ENCODE measurements at places on chromosomes 7 and 10.
A peak's percentile ranks its signal among the peaks of the same experiment; 100 is the strongest.

DNA sequence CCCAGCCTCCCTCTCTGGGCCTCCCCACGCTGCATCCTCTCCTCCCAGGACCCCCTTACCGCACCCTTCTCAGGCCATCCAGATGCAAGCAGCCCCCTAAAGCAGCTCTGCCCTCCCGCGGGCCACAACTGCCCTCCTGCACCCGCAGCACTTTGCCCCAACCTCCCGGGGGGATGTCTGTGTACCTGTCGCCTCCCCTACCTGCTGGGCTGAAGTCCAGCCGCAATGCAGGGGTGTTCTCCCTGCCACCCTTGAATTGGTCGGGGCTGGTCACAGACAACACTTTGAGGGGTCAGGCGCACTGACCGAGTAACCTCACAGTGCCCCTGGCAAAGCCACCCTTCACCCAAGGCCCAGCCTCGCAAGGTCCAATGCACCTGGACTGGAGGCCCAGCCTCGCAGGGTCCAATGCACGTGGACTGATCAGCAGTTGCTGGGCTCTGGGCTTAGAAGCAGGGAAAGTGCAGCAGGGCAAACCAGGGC, 8.3 kb upstream of the CALML5 start:
- DNase-seq = no peak

- no peak for DNase-seq
Observed at GRCh38 chr10:71825217-71825616, 25.8 kb downstream of the PSAP start.

DNA sequence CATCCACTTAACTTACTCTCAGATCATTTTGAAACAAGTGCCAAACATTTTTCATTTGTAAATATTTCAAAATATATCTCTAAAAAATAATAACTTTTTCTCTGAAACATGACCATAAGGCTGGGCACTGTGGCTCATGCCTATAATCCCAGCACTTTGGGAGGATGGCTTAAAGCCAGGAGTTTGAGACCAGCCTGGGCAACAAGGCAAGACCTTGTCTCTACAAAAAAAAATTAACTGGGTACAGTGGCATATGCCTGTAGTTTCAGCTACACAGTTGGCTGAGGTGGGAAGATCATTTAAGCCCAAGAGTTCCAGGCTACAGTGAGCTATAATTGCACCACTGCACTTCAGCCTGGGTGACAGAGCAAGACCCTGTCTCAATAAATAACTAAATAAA, 36.4 kb downstream of the USP54 start:
- no peak for DNase-seq

- DNase-seq = no peak
Observed at GRCh38 chr10:2700626-2701305, 366.6 kb upstream of the PFKP start.

- DNase-seq = no peak
Observed at GRCh38 chr7:114298011-114298410, 116.6 kb upstream of the FOXP2 start.

GRCh38 chr7:130139193-130139960, 65.8 kb downstream of the TMEM209 start:
- DNase-seq = no peak

GRCh38 chr7:98250789-98251188, 1.2 kb downstream of the TECPR1 start:
- peak; percentile 28 for DNase-seq

DNA sequence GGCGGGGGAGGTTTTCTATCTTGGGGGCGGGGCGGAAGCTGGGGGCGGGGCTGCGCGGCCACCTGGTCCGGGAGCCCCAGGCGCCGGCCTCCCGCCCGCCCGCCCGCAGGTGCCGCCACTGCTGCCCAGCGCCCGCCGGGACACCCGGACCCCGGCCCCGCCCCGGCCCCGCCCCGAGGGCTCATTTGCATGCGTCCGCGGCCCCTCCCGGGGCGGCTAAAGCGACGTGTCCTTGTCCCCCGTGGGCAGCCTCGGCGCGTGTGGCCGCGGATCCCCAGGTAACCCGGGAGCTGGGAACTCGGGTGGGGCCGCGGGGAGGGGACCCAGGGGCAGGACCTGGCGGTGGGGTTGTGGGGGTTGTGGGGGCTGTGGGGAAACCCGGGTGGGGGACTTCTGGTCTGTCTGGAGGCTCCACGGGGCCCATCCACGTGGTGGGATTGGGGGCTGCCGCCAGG, at the start of gene BHLHA15:
Gene BHLHA15, plus strand, starts transcription at position 219 of the 455 bp plus-strand sequence. CDS start 871 bp downstream, outside the sequence.
- DNase-seq = no peak

GRCh38 chr7:99013266-99014112, 130.4 kb downstream of the SMURF1 start:
- no peak for DNase-seq

DNA sequence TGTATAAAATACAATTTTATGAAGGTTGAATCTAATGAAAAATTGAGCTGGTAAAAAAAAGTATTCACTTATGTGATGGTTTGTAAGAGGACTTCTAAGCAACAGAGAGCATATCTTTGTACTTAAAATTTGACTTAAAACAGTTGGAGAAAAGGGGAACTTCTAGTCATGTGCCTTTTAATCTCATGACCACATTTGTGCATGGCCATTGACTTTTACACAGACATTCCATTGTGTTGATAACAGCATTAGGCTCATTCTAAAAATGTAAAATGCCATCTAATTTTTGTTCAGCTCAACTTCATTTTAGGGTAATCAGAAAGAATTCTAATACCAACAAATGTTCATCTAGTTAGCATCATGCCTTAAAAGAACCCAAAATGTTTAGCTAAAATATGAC, 119.9 kb downstream of the HPSE2 start:
- no peak for DNase-seq

DNA sequence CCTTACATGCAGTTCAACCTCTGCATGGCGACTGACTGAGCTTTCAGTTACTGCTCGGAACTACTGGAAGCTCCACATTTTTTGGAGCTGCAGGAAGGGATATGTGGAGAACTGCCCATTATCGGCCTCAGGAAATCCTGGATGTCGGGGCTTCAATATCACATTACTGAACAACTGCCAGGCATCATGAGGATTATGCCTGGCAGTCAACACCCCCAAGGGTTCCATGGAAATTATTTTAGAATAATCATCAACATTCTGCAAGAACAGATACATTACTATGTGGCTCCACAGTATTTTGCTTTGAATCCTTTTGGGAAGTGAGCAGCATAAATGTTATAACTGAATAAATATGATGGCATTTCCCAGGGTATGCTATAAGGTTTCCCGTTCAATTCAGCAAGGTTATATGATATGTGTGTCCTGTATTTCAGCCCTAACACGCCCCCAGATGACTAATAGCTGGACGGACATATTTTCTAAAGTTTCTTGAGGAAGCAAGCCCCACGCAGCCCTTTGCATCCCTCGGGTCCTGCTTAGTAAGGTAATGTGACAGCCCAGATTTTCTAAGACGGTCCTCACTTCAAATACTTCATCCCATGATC, 53.0 kb upstream of the OPALIN start:
- no peak for DNase-seq

GRCh38 chr7:31893365-31893764, 176.8 kb downstream of the PDE1C start:
- no peak for DNase-seq

- DNase-seq = no peak
Observed at GRCh38 chr10:109947111-109947920, 24.0 kb upstream of the XPNPEP1 start.

- no peak for DNase-seq
Observed at GRCh38 chr10:131201741-131202515, 109.6 kb downstream of the TCERG1L start.

DNA sequence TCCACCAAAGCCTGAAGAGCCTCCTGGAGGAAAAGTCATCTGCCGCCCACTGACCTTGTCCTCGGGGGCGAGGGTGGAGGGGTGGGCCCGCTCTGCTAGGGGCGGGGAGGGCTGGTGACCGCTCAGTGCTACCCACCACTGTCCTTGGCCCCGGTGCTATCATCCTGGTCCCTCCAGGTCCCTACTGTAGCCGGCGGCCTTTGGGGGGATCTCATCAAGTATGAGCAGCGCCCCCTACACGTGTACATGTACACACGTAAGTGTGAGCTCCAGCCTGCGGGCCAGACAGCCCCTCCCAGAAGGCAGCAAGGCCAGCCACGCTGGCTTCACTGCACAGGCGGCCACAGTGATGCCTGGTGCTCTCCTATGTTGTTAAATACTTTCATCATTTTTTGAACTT, 19.6 kb downstream of the TTYH3 start:
- no peak for DNase-seq

DNA sequence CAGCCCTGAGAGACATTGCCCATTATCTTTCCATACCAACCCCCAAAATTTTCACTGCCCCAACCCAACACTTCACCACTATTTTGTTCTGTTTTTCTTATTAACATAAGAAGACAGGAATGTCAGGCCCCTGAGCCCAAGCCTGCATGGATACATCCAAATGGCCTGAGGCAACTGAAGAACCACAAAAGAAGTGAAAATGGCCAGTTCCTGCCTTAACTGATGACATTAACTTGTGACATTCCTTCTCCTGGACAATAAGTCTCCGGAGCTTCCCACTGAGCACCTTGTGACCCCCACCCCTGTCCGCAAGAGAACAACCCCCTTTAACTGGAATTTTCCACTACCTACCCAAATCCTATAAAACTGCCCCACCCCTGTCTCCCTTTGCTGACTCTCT, 1076.4 kb upstream of the GHITM start:
- no peak for DNase-seq

GRCh38 chr7:69684369-69685292, 86.4 kb downstream of the AUTS2 start:
- DNase-seq = no peak

GRCh38 chr10:128373071-128373749, 247.0 kb upstream of the MKI67 start:
- no peak for DNase-seq

GRCh38 chr7:77269360-77270093, 69.9 kb upstream of the FGL2 start:
- no peak for DNase-seq

- DNase-seq = no peak
Observed at GRCh38 chr7:14973712-14974428, 71.3 kb upstream of the DGKB start.

DNA sequence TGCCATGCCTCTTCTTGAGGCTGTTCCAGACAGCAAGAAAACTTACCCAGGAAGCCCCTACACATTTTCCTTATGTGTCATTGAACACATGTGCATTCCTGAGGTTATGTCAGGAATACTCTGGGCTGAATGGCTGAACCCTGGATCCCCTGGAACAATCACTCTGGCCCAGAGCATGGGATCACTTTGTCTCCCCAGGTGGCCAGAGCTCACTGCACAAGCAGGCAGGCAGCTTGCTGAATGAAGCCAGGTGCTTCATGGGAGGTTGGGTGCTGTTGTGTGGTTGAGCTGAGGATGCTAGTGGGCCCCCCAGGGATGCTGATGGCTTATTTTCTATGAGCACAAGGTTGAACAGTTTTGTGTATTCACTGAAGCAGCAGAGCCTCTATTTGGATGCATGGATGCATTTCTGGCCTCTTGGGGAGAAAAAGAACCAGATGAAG, 54.7 kb upstream of the NPTX2 start:
- no peak for DNase-seq

DNA sequence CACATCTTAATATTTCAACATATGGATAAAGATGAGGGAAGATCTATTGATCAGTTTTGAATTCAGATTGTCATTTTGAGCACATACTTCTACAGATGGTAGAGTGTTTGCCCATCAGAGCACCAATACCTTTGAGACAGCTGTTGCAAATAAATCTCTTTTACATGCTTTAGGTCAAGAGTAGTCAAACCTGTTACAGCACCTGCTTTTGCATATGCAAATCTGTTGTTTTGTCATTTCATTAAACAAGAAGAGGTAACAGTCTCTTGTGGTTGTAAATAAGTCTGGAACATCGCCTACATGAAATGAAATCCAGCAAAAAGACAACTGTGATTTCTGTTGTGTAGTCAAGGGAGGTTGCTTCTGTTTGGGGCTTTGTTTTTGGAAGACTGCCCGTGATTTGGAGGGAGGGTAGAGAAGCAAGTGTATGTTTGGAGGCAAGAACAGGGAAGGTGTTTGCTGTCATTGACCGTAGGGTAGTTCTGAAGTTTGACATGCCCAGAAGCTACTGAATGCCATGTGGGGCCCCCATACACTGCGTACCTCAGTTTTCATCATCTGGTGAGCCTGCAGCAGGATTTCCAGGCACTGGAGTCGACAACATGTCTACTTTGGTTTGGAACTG, 233.6 kb upstream of the PPP1R3A start:
- DNase-seq = no peak

DNA sequence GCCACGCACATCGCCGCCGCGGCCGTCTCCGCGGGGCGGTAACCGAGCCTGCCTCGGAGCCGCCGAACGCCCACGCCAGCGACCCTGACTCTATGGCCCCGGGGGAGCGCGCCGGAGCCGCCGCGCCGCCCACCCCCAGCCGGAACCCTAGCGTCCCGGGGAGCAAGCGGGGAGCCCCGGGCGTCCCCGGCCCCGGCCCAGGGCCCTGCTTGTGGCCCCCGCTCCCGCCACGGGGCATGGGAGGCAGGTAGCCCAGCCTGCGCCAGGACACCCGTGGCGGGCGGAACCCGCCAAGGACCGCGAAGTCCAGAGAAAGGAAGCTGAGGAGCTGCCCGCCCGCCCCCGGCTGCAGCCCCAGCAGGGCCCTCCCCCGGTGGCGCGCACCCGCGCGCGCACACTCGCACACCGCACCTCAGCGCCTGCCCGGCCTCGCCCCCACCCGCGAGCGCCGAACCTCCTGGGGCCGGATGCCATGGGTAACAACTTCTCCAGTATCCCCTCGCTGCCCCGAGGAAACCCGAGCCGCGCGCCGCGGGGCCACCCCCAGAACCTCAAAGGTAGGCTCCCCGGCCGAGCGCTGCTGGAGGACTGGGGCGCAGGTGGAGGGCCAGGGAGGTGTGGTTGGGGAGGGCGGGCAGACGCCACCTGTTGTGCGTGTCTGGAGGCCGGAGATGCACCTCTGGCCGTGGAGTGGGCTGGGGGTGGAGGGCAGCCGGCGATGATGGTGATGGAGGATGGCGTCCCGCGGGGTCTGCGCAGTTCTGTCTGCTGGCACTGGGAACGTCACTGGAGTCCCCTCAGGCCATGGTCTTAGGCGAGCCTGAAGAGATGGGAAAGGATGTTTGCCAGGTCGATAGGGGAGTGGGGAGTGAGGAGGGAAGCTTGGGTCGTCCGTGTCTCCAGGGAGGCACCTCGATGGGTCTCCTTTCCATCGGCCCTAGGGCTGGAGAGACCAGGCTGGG, 692 bp downstream of the NEURL1 start:
- DNase-seq = peak; percentile 6

GRCh38 chr7:22665923-22666322, 61.1 kb upstream of the IL6 start:
- no peak for DNase-seq

DNA sequence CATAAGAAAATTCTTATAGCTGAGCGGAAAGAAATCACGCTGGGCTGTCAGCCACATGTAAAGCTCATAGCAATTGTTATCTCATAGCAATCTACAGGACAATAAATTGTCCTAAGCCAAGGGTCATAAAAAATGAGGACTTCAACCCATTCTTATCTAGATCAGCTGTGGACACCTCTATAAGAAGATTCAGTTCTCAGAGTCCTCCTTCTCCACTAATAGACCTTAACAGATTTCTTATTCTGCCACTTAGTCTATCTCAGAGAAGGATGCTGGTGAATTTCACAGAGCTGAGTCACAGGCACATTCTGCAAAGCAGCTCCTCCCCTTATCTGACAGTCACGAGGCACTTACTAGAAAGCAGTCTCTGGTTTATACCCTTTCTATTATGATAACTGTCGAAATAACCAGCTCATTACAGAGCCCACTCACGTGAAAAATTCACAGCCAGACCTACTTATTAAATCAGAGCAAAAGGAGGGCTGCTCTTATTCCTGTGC, 185.3 kb upstream of the PCLO start:
- DNase-seq = no peak

- peak; percentile 9 for DNase-seq
Observed at GRCh38 chr7:50826371-50827172, 43.9 kb upstream of the GRB10 start.

All from activated CD4-positive, alpha-beta T cell treated with anti-CD3 and anti-CD28 coated beads for 4 hours (primary cell).